ENCODE measurements at places on chromosomes 12 and 14.
A peak's percentile ranks its signal among the peaks of the same experiment; 100 is the strongest.

GRCh38 chr14:56172571-56172971 is 54.4 kb downstream of the PELI2 start:
- peak; percentile 72 for DNase-seq

DNA sequence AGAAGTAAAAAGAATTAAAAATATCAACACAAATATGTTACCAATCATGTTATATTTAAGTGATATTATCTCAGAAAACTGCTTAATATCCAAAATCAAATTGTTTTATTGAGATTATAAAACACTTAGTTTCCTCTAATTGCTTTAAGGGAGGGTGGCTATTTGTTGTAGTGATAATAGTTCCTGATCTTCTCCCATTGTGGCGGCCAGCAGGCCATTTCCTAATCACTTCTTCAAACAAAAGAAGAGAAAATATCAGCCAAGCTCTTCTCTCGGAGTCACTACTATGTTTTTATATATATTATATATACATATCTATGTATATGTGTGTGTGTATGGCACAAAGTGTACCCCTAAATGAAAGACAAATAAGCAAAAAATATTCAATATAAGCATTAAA is 31.5 kb downstream of the ERO1A start:
- no peak for DNase-seq

DNA sequence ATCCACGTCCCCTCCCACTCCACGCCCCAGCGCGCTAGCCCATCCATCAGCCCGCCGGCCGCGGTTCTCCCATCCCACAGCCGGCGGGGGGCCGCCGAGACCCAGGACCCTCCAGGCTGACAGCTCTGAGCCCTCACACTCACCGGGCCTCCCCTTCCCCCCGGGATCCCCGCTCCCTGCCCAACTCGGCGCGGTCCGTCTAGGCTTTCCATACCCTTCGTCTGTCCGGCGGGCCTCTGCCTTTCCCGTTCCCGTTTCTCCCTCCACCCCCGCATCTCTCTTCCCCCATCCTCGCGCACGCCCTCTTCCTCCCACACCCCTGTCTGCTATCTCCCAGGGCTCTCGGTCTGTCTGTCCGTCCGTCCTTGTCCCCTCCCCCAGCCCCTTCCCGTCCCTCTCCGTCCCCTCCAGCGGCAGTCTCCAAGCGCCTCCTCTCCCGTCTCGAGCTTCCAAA is 726 bp downstream of the ZFHX2 start:
- DNase-seq = peak; percentile 52

DNA sequence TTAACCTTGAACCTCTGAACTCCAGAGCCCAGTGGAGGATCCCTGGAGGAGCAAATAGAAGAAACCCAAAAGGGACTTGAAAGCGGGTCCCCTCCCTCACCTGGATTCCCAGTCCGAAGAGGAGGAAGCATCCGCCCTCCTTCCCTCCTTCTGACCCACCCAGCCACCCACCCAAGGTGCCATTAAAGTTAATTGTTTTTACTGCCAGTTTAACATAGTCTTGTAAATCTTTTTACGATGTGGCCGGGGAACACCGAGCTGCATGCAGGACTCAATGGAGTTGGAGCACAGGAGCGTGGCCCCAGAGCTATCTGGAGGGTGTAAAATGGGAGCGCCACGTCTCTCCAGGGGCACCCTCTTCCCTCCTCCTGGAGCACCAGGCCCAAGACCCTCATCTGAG is 49.9 kb upstream of the TBX3 start:
- no peak for DNase-seq

DNA sequence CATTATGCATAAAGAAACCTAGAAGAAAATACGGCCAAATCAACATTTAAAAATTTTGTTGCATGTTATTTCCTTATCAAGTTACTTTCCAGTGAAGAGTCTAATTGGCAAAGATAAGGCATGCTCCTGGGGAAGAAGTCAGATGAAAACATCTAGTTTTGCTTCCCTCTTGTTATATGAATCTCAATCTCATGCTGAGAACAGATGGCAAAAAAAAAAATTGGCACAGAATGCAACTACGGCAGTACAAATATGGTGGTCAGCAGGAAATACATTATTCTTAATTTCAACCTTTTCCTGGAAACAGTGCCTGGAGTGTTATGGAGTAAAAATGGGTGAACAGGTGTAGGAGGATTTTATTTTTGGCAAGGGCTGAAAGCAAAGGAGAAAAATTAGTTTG is 32.8 kb downstream of the HECTD4 start:
- no peak for DNase-seq

GRCh38 chr12:126107659-126108058 is 1042.4 kb downstream of the AACS start:
- no peak for DNase-seq
